EL (cell line): ENCODE measurements at places on chromosomes 7 and 10.

DNA sequence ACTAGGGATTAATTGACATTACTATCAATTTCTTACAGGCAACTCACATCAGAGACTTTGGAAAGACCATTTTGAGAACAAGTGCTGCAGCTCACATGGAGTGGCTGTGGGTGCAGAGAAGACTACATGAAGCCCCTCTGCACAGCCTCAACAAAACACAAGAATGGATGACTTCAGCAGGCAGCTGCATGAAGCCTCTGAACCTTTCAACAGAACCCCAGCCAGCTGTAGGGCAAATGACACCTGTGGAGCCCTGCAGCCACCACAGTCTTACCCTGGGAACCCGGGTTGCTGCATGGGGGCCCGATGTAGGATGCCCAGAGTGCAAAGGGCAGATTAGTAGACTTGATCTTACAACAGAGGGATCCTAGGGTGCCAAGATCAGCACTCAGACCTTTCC lies 62.0 kb upstream of the CAMK2B start:
- no peak for DNase-seq

- DNase-seq = no peak
Measured at GRCh38 chr10:5265139-5265538, 68.5 kb downstream of the AKR1C4 start.

GRCh38 chr7:81618396-81619014 lies 151.3 kb downstream of the HGF start:
- DNase-seq = peak; percentile 91

- DNase-seq = no peak
Measured at GRCh38 chr10:7193369-7193768, 217.5 kb downstream of the SFMBT2 start.

- DNase-seq = no peak
Measured at GRCh38 chr7:42198296-42198695, 38.7 kb downstream of the GLI3 start.

DNA sequence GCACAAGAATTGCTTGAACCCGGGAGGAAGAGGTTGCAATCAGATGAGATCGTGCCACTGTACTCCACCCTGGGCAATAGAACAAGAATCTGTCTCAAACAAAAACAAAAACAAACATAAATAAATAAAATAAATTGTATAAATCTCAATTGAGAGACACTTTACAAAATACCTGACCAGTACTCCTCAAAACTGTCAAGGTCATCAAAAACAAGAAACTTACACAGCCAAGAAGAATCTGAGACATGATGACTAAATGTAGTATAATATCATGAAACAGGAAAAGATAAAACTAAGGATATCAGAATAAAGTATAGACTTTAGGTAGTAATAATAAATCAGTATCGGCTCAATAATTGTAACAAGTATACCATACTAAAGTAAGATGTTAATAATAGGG lies 26.9 kb upstream of the SEPTIN7 start:
- DNase-seq = no peak

DNA sequence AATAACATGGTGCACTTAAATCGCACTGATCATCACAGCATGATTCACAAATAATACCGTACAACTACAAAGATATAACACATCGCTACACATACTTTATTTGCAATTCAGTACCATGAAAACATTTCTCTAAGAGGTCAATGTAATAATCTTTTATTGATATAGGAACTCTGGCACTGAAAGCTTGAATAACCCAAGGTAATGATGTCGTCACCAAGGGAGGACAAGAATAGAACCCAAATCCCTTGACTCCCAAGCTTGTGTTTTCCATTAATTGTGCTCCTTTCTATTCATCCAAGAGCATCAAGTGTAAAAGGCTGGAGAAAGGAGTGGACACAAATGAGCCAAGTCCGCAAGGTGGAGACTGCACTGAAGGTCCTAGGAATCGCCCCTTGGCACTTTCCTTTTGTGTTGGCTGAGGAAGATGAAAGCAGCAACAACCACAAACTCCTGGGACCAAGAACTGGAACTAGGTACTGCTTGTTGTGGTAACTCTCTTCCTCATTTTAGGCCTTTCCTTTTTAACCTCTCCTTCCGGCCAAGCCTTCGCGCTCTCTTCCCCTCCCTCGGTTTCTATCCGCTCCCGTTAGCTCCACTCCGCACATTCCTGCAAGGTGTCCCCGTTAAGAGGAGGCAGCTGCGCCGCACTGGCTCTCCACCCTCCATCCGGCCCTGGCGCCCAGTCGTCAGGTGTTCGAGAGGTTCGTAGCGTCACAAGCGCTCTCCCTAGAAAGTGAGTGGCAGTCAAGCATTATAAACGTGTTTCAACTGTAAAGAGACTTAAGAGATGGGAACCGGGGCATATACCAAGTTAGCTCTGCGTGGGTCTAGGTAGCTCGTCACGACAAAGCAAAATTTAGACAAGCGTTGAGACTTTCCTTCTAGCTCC lies 1.0 kb upstream of the CBLL1 start:
- no peak for DNase-seq

DNA sequence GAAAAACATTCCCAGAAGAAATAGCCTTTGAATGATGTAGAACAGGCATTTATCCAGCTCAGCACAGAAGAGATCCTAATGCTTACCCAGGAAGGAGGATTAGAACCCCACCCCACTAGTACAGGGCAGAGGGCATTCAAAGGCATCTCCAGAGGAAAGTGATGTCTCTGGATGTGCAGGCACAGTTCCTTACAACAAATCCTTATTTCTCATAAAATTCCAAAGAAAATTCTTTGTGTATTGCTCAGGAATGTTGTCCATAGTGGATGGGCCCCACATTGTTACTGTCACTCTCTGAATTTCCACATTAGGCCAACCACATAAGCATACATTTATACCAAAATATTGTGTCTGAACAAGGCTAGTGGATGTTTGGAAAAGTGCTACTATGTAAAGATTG lies 243.0 kb downstream of the ADRA2A start:
- DNase-seq = peak; percentile 52

GRCh38 chr10:62843600-62843999 lies 27.4 kb upstream of the EGR2 start:
- no peak for DNase-seq

- peak; percentile 68 for DNase-seq
Measured at GRCh38 chr7:111210996-111211395, 120.1 kb downstream of the LRRN3 start.

- DNase-seq = no peak
Measured at GRCh38 chr10:95354110-95354509, 63.3 kb upstream of the PDLIM1 start.

GRCh38 chr7:146414373-146414772 lies 297.8 kb downstream of the CNTNAP2 start:
- no peak for DNase-seq

GRCh38 chr7:132402096-132402495 lies 174.2 kb downstream of the PLXNA4 start:
- DNase-seq = no peak

- DNase-seq = no peak
Measured at GRCh38 chr7:99381664-99382075, 7.1 kb downstream of the ARPC1B start.

GRCh38 chr7:140697447-140698143 lies 1.1 kb downstream of the NDUFB2 start:
- peak; percentile 62 for DNase-seq

- DNase-seq = no peak
Measured at GRCh38 chr7:44970523-44971051, 8.2 kb downstream of the MYO1G start.

- no peak for DNase-seq
Measured at GRCh38 chr10:3972460-3973301, 187.7 kb upstream of the KLF6 start.

- DNase-seq = no peak
Measured at GRCh38 chr7:70712942-70713341, 419.0 kb upstream of the GALNT17 start.

GRCh38 chr7:41862261-41862660 lies 159.4 kb upstream of the INHBA start:
- no peak for DNase-seq
